ENCODE measurements at places on chromosomes 4 and X. TPM values are rescaled to one million over a fixed set of nuclear protein-coding genes. Genes with fewer than 3 reads are reported as not detected.

TASL gene
- polyA plus RNA-seq, result 28.7 TPM

ATP2B3 gene
- polyA plus RNA-seq, result not detected

BMX gene
- polyA plus RNA-seq, result 0.22 TPM

USP17L25 gene
- polyA plus RNA-seq, result not detected

TMEM154 gene
- 11.0 TPM for polyA plus RNA-seq

ERAS gene
- not detected for polyA plus RNA-seq

ARHGAP24 gene
- polyA plus RNA-seq, result 12.5 TPM

FABP2 gene
- polyA plus RNA-seq, result not detected

MAGEA10 gene
- not detected for polyA plus RNA-seq

POF1B gene
- polyA plus RNA-seq, result not detected

NDST3 gene
- polyA plus RNA-seq, result not detected

ASB5 gene
- polyA plus RNA-seq, result not detected

EPGN gene
- polyA plus RNA-seq, result not detected

RBBP7 gene
- 16.9 TPM for polyA plus RNA-seq

BEND4 gene
- polyA plus RNA-seq, result not detected

INTU gene
- 0.26 TPM for polyA plus RNA-seq

UGT2B15 gene
- polyA plus RNA-seq, result not detected

CYSLTR1 gene
- polyA plus RNA-seq, result 46.2 TPM

SPATA18 gene
- polyA plus RNA-seq, result 0.04 TPM

PWWP3B gene
- not detected for polyA plus RNA-seq

CT45A8 gene
- polyA plus RNA-seq, result not detected

PYURF gene
- polyA plus RNA-seq, result 18.8 TPM

NAP1L2 gene
- not detected for polyA plus RNA-seq

KIF4A gene
- polyA plus RNA-seq, result 0.03 TPM

CLCN4 gene
- 0.27 TPM for polyA plus RNA-seq

RPS6KA6 gene
- polyA plus RNA-seq, result not detected

MAGEA3 gene
- not detected for polyA plus RNA-seq

ADH1B gene
- polyA plus RNA-seq, result not detected

TLR10 gene
- polyA plus RNA-seq, result 1.1 TPM

EGF gene
- polyA plus RNA-seq, result 4.8 TPM

SPANXN5 gene
- polyA plus RNA-seq, result not detected

ERVMER34-1 gene
- polyA plus RNA-seq, result not detected

EXOC1L gene
- not detected for polyA plus RNA-seq

USP11 gene
- 8.8 TPM for polyA plus RNA-seq

HTN1 gene
- polyA plus RNA-seq, result not detected

CLDN22 gene
- polyA plus RNA-seq, result not detected

SSX3 gene
- not detected for polyA plus RNA-seq

SLC10A4 gene
- polyA plus RNA-seq, result not detected

ZDHHC15 gene
- not detected for polyA plus RNA-seq

ARMCX2 gene
- 0.61 TPM for polyA plus RNA-seq

GLRA2 gene
- not detected for polyA plus RNA-seq

STK32B gene
- 0.75 TPM for polyA plus RNA-seq

ZXDA gene
- polyA plus RNA-seq, result 0.89 TPM

NEIL3 gene
- 0.85 TPM for polyA plus RNA-seq

UCP1 gene
- not detected for polyA plus RNA-seq

ADH4 gene
- polyA plus RNA-seq, result not detected

MAGEA2B gene
- not detected for polyA plus RNA-seq

STATH gene
- not detected for polyA plus RNA-seq

SPATA4 gene
- polyA plus RNA-seq, result not detected

TLR7 gene
- 23.0 TPM for polyA plus RNA-seq

MAGEA2 gene
- not detected for polyA plus RNA-seq

HTN3 gene
- not detected for polyA plus RNA-seq

TMEM144 gene
- polyA plus RNA-seq, result 1.5 TPM

BANK1 gene
- polyA plus RNA-seq, result 2.6 TPM

TCP11X2 gene
- polyA plus RNA-seq, result not detected

CENPVL1 gene
- not detected for polyA plus RNA-seq

All from CD14-positive monocyte (primary cell).